Esophagus mucosa (tissue), 1 donor: ENCODE measurements at places on chromosomes 7 and 10. TPM values are rescaled to one million over a fixed set of nuclear protein-coding genes. Genes with fewer than 3 reads are reported as not detected.

GRCh38 chr10:101565936-101566332, 22.1 kb downstream of the POLL start:
- ATAC-seq = no peak

GRCh38 chr7:121366852-121367431, 29.2 kb downstream of the FAM3C start:
- ATAC-seq = no peak

DNA sequence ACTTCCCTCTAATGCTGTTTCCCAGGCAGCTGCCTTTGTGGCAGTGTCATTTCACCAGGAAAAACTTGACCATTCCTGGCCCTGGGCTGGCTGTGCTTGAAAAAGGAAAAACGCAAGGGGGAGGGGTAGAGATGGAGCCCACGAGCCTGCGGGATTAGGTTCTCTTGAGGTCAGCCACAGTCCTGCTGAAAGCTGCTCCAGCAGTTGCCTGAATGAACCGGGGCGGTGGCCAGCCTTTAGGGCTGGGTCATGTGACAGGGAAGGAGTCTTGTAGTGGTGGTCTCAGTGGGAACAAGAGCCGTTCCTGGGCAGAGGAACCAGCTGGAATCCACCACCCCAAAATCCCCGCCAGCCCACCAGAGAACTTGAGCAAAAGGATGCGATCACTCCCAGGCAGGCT, 51.2 kb upstream of the LRRC4 start:
- no peak for ATAC-seq

DNA sequence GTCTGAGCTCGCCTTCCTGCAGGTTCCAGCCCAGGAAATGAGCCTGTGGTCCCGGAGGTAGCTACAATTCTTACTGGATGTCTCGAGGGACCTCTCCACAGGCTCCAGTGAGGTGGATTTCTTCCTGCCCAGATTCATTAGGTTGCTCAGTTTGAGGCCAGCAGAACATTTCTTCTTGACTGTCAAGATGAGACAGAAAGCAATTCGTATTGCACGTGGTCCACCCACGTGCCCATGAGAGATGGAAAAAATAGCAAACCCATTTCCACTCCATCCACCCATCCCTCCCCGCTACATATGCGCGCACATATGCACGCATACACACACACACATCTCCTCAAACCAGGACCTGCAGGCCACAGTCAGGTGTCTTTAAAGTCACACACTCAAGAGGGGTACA, 68.7 kb downstream of the VWA2 start:
- ATAC-seq = no peak

DNA sequence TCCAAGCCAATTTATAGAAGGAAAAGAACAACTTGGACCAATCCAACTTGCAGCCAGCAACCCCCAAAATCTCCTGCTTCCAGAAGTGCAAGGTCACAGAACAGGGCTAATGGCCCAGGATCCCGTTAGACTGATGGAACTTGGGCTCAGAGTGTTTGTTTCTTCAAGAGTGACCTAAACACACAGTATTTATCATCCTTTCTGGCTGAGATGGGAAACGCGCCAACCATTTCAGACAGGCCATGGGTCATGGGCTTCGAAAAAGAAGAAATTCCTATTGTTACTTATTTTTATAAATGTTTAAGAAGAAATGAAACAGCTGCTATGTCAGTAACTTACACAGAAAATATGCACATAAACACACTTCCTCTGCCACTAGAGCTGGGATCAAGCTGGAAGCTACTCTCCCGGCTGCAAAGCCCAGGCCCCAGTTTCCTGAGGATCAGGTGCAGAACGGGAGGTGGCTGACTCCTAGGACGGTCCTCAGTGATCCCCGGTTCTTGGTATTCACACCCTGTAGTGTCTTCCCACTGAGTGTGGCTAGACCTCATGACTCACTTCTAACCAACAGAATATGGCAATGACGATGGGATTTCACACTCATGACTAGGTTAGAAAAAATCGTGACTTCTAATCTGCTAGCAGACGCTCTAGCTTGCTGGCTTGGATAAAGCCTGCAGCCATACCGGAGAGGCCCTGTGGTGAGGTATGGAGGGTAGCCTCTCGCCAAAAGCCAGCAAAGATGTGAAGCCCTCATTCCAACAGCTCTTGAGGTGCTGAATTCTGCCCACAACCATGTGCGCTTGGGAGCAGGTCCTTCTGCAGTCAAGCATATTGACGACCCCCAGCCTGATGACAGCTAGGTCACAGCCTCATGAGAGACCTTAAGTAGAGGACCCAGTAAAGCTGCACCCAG, 60.2 kb downstream of the CHST15 start:
- ATAC-seq = no peak

- no peak for ATAC-seq
These were observed 97.2 kb downstream of the JAZF1 start for GRCh38 chr7:28083164-28083997.

DNA sequence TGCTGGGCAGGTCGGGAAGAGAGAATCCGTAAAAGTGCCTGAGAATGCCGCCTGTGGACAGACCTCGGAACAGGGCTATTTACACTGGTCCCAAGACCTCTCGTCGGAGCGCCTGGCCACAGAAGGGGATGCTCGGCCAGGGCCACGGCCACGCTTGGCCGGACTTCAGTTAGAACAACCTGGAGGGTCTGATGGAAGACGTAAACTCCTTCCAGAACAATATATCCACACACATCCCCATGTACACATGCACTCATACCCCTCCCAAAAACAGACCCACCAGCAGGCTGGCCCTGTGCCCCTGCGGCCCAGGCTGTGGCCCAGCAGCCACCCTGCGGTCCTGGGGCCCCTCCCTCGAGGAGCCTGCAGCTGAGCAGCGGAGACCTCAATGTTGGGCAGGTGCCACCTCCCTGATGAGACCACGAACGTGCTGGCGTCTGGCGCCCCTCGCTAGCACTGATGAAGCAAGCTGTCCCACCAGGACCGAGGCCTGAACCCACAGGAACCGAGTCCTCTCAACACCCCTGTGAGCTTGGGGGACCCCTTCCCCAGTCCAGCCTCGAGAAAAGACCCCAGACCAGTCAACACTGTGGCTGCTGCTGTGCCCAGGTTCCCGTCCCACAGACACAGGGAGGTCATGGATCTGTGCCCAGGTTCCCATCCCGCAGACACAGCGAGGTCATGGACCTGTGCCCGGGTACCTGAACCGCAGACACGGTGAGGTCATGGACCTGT, 8.9 kb downstream of the CFAP46 start:
- no peak for ATAC-seq

- ATAC-seq = peak; percentile 93
These were observed 169.0 kb downstream of the MAD1L1 start for GRCh38 chr7:2063563-2064260.

DNA sequence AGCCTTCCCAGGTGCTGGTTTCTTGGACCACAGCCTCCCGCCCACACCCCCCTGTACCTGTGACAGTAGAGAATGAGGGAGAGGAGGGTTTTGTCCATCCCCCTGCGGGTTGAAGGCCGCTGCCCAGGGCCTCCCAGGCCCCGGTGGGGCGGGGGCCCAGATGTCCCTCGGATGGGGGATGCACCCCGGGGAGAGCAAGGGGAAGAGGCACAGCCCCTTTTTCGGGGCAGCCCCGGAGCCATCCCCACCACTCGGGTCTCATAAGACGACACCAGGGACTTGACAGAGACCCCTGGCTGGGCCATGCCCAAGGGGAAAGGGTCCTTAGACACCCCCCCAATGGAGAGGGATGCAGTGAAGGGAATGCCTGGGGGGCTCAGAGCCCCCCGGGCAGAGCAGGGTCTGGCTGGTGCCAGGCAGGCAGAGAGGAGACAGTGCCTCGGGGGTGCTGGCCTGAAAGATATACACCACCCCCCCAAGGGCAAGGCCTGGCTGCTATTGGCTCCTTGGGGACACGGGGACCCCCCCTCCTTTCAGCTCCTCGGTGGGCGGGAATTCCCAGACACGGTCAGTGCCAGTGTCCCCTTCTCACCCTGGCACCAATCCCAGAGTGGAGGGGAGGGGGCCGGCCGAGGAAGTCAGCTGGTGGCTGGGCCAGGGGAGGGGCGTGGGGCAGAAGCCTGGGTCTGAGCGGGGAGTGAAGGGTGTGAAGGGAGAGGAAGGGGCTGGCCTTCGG, 3.7 kb upstream of the SPACDR start:
- ATAC-seq = no peak

DNA sequence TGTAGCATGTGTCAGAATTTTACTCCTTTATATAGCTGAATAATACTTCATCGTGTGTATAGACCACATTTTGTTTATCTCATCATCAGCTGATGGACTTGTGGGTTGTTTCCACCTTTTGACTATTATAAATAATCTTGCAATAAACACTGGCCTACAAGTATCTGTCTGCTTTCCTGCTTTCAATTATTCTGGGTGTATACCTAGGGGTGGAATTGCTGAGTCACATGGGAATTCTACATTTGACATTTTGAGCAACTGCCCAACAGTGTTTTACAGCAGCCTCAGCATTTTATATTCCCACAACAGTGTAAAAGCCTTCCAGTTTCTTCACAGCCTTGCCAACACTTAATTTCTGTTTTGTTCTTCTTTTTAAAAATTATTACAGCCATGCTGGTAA, 200.3 kb upstream of the PRSS1 start:
- peak; percentile 43 for ATAC-seq

- no peak for ATAC-seq
These were observed 109.1 kb downstream of the ELAPOR2 start for GRCh38 chr7:86950360-86950759.

GRCh38 chr7:156024201-156024600, 211.9 kb upstream of the SHH start:
- ATAC-seq = no peak

GRCh38 chr10:35433851-35434426, 97.6 kb downstream of the CCNY start:
- ATAC-seq = peak; percentile 59

DNA sequence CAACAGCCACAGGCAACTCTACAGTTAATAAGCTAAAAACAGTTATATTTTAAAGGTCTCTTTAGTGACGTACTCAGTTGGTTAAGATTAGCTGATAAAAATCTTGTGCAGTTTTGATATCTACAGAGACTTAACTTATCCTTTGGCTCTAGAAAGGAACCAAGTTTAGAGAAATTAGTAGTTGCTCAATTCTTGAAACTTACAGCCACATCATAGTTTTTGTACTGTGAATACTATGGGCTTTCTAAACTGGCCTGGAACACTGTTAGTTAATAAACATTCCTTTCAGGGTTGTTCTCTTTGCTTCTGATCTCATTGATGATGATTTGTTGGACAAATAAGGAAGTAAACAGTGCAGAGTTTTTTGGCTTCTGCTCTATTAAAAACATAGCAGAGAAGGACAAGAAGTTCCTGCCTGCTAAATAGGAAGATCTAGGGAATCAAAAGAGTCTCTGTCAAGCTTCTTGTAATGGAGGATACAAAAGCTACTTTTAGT, 73.1 kb downstream of the MKLN1 start:
- no peak for ATAC-seq

GRCh38 chr10:15183689-15184481, 15.4 kb upstream of the NMT2 start:
- ATAC-seq = no peak

- ATAC-seq = no peak
These were observed 358.1 kb downstream of the SUGCT start for GRCh38 chr7:40492946-40493345.

DNA sequence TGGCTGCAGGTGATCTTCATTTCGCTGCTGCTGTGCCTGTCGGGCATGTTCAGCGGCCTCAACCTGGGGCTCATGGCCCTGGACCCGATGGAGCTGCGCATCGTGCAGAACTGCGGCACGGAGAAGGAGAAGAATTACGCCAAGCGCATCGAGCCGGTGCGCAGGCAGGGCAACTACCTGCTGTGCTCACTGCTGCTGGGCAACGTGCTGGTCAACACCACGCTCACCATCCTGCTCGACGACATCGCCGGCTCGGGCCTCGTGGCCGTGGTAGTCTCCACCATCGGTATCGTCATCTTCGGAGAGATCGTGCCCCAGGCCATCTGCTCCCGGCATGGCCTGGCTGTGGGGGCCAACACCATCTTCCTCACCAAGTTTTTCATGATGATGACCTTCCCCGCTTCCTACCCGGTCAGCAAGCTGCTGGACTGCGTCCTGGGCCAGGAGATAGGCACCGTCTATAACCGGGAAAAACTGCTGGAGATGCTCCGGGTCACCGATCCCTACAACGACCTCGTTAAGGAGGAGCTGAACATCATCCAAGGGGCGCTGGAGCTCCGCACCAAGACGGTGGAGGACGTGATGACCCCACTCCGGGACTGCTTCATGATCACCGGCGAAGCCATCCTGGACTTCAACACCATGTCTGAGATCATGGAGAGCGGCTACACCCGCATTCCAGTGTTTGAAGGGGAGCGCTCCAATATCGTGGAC, 1.3 kb downstream of the CNNM2 start:
- no peak for ATAC-seq

- no peak for ATAC-seq
These were observed 165.1 kb downstream of the TNS3 start for GRCh38 chr7:47416492-47417480.

- ATAC-seq = no peak
These were observed 95.1 kb downstream of the USP6NL start for GRCh38 chr10:11516431-11516746.

The RSBN1L gene
- 9.9 TPM for total RNA-seq

The GPR26 gene
- total RNA-seq = not detected

The MLXIPL gene
- 0.52 TPM for total RNA-seq

The STEAP4 gene
- 23.6 TPM for total RNA-seq

The C10orf143 gene
- total RNA-seq = 3.3 TPM

The PDE1C gene
- 0.72 TPM for total RNA-seq

The CARD11 gene
- total RNA-seq = 0.80 TPM

The PAPSS2 gene
- total RNA-seq = 10.4 TPM

The TRPV5 gene
- total RNA-seq = not detected

The CCSER2 gene
- total RNA-seq = 43.4 TPM
